CD4-positive, alpha-beta T cell treated with Interleukin-4 for 4 hours (primary cell): ENCODE measurements at places on chromosomes 2 and 18.
A peak's percentile ranks its signal among the peaks of the same experiment; 100 is the strongest.

- DNase-seq, result no peak
Measured at GRCh38 chr18:31978616-31979015, 35.7 kb upstream of the TRAPPC8 start.

DNA sequence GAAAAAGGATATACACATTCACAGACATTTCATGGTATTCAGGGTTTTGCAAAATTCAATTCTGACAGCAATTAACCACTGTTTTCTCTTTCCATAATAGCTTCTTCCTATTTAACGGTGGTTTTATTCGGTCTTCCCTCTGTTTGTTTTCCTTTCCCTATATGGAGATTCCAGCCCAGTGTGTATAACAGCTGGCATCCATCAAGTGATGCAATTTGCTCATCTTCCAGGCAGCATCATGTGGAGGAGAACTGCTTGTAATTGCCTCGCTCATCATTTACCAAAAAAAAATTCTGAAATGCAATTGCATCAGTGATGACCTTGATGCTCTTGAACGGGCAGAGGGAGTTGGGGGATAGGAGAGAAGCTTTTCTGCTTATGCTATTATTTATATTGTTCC is 165.9 kb upstream of the PGAP1 start:
- DNase-seq, result no peak

- no peak for DNase-seq
Measured at GRCh38 chr2:134178138-134178877, 75.6 kb upstream of the MGAT5 start.

- DNase-seq, result no peak
Measured at GRCh38 chr2:204749319-204749718, 204.0 kb downstream of the PARD3B start.

DNA sequence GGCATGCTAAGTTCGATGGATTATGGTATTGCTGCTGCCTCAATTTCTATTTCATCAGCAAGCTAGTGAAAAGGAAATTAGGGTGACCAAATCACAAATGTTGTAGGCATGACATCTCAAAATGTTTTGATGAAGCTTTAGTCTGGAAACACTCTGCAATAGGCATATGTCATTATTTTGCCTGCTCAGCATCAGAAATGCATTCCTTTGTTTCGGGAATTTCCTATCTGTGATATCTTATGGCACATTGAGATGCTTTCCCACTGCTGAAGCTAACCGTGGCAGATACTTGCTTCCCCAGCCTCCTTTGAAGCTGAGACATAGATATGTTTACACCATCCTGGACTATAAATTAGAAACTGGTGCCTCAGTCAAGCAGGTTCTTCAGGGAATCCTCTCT is 119.7 kb downstream of the CDC42EP3 start:
- no peak for DNase-seq

GRCh38 chr2:23380562-23381065 is 4.4 kb upstream of the KLHL29 start:
- DNase-seq, result peak; percentile 34

DNA sequence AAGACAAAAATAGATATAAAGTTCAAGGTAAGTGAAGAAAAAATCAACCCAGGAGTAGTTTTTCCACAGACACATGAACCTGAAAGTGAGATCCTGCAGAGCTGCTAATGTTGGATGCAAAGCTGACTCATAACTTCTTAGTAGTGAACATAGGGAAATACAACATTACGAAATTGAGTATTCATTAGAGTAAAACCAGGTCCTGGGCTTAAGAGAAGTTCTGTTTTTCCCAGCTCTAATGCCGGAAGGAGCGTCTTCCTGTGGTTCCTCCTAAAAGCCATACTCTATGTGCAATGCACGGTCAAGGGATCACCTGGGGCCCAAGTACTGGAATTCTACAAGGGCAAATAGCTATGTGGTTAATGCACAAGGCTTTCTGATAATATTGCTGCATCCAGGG is 141.7 kb downstream of the RBMS1 start:
- no peak for DNase-seq

DNA sequence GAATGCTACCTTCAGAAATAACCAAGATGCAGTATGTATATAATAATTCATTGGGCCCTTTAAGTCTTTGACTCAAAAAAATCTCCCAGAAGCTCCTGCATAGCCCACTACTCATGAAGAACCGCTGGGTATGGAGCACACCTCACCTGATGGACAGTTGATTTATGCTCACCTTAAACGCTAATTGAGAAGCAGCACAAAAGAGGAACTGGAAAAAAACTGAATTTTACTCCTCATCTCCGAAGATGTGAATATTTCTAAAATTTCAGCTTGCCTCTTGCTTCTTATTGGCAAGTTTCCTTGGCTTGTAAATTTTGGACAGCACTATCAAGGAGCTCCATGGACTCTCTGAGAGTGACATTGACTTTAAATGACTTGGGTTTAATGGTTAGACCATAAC is 5.5 kb downstream of the CYP1B1 start:
- DNase-seq, result no peak

DNA sequence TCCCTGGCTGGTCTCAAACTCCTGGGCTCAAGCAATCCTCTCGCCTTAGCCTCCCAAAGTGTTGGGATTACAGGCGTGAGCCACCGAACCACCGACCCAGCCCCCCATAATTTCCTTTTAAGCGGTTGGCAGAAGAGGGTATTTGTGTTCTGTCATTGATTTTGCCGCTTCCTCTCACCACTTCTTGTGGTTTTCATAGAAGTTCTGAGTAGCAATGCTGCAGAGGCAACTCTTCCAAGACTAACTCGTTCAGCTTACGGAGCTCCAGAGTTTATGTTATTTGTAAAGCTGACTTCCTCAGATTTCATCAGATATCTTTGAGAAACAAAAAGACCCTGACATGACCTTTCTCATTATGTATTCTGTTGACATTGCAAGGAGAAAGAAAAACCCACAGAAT is 261.4 kb upstream of the KCNJ3 start:
- no peak for DNase-seq

DNA sequence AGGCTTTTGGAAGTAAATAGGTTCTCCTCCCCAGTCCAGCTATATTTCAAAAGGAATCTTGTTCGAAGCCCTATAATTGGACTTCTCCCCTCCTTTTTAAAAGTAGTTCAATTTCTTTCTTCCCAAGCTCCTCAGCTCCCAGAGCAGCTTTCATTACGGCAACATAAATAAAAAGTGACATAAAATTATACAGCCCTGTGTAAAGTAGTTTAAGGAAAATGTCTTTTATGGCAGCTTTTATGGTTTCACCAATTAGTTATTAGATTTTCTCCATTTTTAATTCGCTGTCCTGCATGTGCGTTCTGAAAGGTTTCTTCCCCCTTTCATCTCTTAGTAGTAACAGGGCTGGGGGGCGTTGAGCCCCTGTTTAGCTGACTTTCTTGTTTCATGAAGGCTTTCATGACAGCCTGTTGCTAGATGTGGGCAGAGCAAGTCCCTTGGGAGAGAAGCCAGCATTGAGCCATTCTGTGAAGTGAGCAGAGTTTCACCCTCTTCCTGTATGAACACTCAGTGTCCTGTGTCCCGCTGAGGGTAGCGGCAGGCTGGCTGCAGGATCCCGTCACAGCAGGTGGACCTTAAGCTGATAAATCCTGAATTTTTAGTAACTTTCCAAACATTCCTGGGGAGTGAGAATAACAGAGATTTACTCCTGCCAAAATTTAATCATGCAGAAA is 229.7 kb upstream of the SPRED2 start:
- DNase-seq, result no peak

- DNase-seq, result no peak
Measured at GRCh38 chr18:67467188-67467587, 49.3 kb downstream of the DSEL start.

DNA sequence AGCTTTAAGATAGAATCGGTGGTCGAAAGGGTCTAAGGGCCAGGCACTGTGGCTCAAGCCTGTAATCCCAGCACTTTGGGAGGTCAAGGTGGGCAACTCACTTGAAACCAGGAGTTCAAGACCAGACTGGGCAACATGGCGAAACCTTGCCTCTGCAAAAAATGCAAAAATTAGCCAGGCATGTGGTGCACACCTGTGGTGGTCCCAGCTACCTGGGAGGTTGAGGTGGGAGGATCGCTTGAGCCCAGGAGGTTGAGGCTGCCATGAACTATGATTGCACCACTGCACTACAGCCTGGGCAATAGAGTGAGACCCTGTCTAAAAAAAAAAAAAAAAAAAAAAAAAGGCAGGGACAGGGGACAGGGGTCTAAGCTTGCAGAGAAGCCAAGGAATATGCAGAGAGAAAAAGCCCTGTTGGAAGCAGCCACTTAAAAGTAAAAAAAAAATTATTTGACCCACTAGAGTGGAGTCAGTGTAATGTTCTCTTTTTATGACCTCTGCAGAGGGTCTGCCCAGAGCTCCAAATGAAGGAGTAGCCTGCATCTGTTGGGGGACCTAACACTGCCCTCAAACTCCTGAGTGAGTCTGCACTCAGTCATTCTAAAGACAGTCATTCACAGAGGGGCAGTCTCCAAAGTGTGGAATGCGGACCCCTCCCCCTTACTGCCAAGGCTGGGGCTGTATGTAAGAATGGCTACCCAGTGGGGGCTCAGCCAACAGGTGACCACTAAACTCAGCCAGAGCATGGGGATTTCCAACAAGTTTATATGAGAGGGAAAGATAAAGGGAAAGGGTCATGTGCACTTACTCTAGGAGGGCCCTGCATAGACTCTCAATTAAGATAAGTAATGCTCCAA is 118.5 kb upstream of the CDCA7 start:
- no peak for DNase-seq

DNA sequence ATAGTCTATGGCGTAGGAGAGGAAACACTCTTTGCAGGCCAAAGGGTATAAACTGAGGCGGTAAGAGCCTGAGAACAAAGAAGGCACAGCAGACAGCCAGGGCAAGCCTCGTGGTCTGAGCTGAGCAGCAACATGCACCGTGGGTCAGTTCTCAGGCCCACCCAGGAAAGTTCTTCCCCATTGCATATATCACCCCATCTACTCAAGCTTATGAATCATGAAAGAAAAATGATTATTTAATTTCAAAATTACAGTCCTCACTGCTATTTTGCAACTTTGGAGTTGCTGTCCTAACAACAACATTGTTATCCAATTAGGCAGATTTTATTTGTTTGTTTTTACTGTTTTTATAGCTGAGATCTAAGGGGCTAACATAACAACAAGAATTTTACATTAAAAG is 54.7 kb upstream of the RIOK3 start:
- no peak for DNase-seq

- no peak for DNase-seq
Measured at GRCh38 chr2:219499555-219499954, 864 bp downstream of the GMPPA start.

DNA sequence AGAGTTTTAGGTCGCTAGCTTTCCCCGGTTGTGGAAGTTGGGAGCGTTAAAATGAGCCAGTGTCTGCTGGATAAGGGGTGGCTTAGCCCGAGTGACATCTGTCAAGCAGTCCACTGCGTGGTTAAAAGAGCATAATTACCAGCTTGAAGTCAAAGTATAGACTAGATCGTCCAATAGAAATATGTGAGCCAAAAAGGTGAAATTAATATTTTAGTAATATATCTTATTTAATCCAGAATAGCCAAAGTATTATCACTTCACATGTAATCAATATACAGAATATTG is 654 bp downstream of the COMMD1 start:
- no peak for DNase-seq

DNA sequence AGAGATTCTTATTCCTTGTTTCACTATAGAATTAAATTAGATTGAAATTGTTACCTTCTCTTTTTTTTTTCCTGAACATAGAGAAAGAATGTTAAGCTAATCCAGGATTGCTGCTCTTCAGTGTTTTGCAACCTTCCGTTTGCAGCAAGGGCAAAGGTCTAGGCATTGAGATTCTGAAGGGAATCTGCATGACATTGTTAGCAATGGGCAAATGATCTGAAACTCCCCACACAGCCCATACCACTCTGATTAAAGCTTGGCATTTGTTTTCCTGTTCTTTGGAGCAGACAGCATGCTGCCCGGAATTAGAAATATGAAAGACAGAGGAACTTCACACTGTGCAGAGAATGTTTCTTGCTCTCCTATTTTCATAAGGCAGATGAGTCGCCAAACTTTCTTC is 551.8 kb downstream of the SOCS6 start:
- no peak for DNase-seq

DNA sequence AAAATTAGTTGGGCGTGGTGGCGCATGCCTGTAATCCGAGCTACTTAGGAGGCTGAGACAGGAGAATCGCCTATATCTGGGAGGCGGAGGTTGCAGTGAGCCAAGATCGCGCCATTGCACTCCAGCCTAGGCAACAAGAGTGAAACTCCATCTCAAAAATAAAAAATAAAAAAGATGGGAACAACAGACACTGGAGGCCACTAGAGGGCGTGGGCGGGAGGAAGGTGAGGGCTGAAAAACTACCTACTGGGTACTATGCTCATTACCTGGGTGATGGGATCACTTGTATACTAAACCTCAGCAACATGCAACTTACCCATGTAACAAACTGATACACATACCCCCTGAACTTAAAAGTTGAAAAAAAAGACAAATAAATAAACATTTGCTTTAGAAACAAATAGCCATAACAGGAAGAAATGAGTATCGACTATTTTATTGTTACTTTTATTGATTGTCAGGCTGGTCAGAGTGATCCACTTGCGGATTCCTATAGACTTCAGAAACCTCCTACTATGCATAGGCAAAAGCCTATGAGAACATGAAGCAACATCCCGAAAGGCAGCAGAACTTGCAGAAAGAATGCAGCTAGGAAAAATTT is 61.0 kb downstream of the TMEM163 start:
- peak; percentile 33 for DNase-seq

DNA sequence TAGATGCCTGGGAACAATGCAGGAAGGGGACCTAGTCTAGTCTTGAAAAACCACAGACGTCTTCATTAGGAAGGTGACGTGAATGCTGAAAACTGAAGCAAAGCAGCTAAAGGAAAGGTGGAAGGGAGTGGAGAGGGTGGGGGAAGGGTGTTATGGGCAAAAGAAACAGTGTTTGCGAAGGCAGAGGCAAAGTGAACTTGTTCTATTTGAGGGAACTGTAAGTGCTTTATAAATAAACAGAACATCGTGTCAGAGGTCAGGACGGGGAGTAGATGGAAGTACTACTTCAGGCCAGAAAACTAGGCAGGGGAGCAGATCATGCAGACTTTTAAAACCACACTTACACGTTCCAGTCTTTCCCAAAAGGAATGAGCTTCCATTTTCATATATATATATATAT is 57.8 kb downstream of the FASTKD2 start:
- no peak for DNase-seq

DNA sequence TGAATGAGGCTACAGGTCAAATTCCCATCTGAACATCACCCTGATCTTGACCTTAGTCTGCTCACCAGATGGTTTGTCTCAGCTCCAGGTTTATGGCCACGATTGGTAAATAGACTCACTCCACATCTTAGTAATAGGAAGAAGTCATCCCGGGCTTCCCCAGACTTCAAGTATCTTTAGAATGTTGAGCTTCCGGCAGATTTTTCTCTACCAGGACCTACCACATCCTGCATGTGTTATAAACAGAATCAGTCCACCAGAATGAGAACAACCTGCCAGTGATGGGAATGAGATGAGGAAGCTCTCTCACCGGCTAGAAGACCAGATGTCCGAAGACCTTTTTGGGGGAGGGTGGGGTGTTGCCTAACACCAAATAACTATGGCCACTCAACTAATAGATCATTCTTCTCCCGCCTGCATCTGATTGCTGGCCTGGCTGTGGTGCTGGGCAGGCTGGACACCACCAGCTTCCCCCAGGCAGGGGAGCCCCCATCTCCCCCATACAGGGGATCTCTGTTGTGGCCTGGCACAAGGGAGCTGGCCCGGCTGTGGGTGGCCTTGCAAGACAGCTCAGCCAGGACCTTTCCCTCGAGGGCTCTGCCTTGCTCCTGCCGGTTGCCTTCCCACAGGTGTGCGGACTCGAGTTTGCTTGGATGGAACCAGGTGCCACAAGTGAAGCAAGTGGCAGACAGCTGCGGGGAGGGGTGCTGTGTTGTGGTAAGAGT is 88.5 kb downstream of the SH3RF3 start:
- peak; percentile 3 for DNase-seq
